A673 (cell line): ENCODE measurements at places on chromosomes 4 and X. TPM values are rescaled to one million over a fixed set of nuclear protein-coding genes. Genes with fewer than 3 reads are reported as not detected.

RNF175 gene
- total RNA-seq = 6.8 and 9.0 TPM in 2 replicates

AFF2 gene
- not detected in 2 replicates for total RNA-seq

PSAPL1 gene
- not detected in 2 replicates for total RNA-seq

CT45A2 gene
- total RNA-seq = not detected in 2 replicates

TBC1D1 gene
- 42.6 and 54.0 TPM in 2 replicates for total RNA-seq

TRMT10A gene
- 2.4 and 4.6 TPM in 2 replicates for total RNA-seq

GRCh38 chr4:47774079-47774478 lies 63.8 kb downstream of the CORIN start:
- no peaks in the 10 kb centered on the region for H3K27me3 ChIP-seq
- no peak overlapping the region for H3K27ac ChIP-seq
- H3K4me1 ChIP-seq = no peaks in the 10 kb centered on the region
- H3K4me3 ChIP-seq = no peak overlapping the region

DNA sequence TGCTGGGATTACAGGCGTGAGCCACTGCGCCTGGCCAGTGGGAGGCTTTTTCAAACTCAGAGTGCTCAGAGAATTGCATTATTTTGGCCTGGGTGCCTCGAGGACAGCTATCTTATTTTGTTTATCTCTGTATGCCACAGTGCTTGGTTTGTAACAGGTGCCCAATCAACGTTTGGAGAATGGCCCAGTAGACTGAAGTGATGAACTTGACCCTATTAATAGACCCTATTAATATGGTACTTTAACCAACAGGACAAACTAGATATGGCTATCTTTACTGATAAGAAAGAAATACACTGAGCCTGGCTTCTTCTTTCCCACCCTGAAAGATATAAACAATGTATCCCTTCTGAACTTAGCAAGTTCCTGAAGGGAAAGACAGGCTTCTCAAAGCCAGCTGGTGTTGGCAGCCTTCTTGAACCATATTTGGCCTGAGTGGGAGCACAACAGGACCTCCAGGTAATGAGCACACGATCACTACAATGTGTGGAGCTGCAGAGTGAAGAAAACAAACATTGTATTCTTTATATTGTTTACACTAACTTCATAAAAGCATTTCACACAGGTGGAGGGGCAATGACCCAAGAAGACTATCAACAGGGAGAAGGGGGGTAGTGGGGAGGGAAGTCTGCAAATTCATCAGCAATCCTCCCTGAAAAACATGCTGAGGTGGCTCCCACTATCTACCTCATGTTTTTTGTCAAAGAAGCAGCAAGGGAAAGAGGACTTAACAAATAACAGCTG lies 41.7 kb downstream of the PRPS1 start:
- H3K4me1 ChIP-seq = peaks cover 19% of the 10 kb centered on the region
- H3K4me3 ChIP-seq = no peak overlapping the region
- DNase-seq = no peak
- H3K36me3 ChIP-seq = no peaks in the 10 kb centered on the region
- H3K27ac ChIP-seq = no peak overlapping the region

DNA sequence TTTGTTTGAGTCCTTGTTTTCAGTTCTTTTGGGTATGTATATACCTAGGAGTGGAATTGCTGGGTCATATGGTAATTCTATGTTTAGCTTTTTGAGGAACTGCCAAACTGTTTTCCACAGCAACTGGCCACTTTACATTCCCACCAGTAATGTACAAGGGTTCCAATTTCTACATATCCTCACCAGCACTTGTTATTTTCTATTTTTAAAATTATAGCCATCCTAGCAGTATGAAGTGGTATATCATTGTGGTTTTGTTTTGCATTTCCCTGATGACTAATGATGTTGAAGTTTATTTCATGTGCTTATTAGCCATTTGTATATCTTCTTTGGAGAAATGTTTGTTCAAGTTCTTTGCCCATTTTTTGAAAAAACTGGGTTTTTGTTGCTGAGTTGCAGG lies 39.6 kb downstream of the TMEM164 start:
- no peak overlapping the region for H3K4me3 ChIP-seq
- H3K4me1 ChIP-seq = peaks cover 4% of the 10 kb centered on the region
- H3K27me3 ChIP-seq = no peaks in the 10 kb centered on the region

- no peak for DNase-seq
- H3K27me3 ChIP-seq = peaks cover 5% of the 10 kb centered on the region
- H3K4me1 ChIP-seq = no peaks in the 10 kb centered on the region
Observed at GRCh38 chrX:103540145-103540544, 20.9 kb upstream of the RAB40A start.

DNA sequence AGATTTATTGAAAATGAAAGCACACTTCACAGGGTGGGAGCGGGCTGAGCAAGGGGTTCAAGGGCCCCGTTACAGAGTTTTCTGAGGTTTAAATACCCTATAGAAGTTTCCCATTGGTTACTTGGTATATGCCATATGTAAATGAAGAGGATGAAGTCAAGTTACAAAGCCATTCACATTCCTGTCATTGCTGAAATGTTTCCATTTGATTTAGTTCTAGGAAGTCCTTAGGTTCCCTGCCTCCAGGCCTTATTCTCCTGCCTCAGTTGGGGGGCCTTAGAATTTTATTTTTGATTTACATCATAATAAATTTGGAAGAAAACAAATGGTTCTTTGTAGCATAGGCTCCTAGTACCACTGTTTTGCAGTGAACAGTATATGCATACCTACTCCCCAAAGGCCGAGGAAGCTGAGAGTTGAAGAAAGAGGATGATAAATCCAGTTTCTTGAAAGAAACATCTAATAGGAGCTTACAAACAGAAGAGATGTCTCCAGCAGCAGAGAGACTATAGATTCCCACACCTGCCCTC lies 31.8 kb downstream of the SERTM2 start:
- no peak for DNase-seq
- no peak overlapping the region for H3K27ac ChIP-seq
- no peak overlapping the region for H3K4me3 ChIP-seq
- no peaks in the 10 kb centered on the region for H3K36me3 ChIP-seq
- H3K27me3 ChIP-seq = no peaks in the 10 kb centered on the region

- H3K27ac ChIP-seq = no peak overlapping the region
- no peaks in the 10 kb centered on the region for H3K36me3 ChIP-seq
- H3K4me3 ChIP-seq = no peak overlapping the region
- no peak for DNase-seq
Observed at GRCh38 chrX:153882086-153882498, 3.9 kb downstream of the L1CAM start.

DNA sequence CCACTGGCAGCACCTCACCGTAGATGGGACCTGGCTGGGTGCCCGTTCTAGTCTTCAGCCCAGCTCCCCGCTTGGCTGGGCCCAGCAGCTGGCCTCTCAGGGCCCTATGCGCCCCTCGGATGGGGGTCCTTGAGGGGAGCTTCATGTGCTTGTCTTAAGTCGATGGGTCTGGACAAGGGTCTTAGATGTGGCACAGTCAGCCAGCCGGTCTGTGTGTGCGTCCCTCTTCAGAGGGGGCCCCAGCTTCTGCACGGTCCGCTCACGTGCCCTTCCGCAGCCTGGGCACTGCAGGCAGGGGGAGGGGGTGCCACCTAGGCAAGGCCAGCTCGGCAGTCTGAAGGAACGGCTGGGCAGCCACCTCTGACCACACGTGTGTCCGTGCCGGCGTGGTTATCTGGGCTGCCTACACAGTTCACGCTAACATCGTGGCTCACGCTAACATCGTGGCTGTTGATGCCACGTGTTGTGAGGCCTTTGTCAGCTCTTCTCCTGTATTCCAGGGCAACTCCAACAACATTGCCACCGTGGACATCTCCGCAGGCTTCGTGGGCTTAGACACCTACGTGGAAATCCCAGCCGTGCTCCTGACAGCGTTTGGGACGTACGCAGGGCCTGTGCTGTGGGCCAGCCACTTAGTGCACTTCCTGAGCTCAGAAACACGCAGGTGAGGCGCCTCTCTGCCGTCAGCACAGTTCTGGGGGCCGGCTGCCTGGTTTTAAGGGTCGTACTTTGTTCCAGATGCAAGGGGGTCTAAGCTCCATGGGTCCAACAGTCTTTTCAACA lies 34.5 kb downstream of the PIGG start:
- DNase-seq = no peak
- no peaks in the 10 kb centered on the region for H3K27me3 ChIP-seq
- H3K4me3 ChIP-seq = no peak overlapping the region
- no peak overlapping the region for H3K27ac ChIP-seq

DNA sequence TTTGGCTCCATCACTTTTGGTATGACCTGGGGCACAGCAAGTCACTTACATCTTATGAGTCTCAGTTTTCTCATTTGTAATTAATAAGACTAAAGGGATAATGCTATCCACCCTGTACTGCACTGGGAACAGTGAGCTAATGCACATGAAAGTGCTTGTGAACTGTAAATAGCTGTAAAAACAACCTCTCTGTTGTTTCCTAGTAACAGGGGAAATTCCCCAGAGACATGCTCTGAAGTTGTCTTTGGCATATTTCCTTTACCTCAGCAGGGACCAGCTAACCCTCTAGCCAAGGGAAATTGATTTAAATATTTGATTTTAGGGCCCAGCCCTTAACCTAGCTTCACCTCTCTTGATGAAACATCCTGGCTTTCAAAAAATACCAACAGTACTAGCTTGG lies 6.1 kb upstream of the CYSLTR1 start:
- H3K4me1 ChIP-seq = no peaks in the 10 kb centered on the region
- H3K27ac ChIP-seq = no peak overlapping the region
- H3K27me3 ChIP-seq = no peaks in the 10 kb centered on the region
- no peak overlapping the region for H3K4me3 ChIP-seq

DNA sequence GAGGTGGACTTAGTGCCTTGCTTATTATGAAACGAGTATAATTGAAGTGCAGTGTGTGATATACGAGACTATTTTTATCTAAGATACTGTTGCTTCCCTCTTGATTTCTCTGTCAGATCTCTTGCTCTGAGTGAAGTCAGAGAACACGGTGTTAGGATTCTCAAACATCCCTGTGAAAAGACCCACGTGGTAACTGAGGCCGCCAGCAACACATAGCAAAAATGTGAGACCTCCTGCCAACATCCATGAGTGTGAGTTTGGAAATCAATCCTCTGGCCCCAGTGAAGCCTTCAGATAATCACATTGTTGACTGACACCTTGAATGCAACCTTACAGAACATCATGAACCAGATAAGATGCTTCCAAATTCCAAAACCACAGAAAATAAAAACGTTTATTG lies 954.4 kb downstream of the FAT4 start:
- H3K27me3 ChIP-seq = no peaks in the 10 kb centered on the region
- no peak for DNase-seq
- H3K27ac ChIP-seq = no peak overlapping the region
- H3K36me3 ChIP-seq = no peaks in the 10 kb centered on the region

DNA sequence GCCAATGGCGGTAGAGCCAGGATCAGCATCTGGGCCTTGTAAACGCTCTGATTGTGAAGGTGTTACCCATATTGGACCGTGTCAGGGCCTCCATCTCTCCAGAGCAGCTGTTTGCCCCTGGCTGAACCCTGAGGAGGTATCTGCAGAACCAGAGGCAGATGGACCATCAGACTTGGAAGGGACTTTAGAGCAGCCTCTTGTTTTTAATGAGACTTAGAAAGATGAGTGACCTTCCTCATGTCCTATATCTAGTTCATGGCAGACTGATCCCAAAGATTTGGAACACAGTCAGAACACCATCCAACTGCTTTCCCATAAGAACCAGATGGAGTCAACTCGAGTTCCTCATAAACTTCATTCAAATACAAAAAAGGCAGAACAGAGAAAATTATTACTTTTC lies 135.1 kb upstream of the MSX1 start:
- no peak overlapping the region for H3K27ac ChIP-seq
- no peak for DNase-seq
- H3K36me3 ChIP-seq = no peaks in the 10 kb centered on the region
- no peaks in the 10 kb centered on the region for H3K27me3 ChIP-seq
- H3K4me1 ChIP-seq = peaks cover 1% of the 10 kb centered on the region
- no peak overlapping the region for H3K4me3 ChIP-seq

- no peak overlapping the region for H3K4me3 ChIP-seq
- no peak overlapping the region for H3K27ac ChIP-seq
- H3K4me1 ChIP-seq = no peaks in the 10 kb centered on the region
- peak; percentile 69 for DNase-seq
- H3K27me3 ChIP-seq = no peaks in the 10 kb centered on the region
- peaks cover 5% of the 10 kb centered on the region for H3K36me3 ChIP-seq
Observed at GRCh38 chrX:153708415-153708814, 15.8 kb downstream of the BCAP31 start.

DNA sequence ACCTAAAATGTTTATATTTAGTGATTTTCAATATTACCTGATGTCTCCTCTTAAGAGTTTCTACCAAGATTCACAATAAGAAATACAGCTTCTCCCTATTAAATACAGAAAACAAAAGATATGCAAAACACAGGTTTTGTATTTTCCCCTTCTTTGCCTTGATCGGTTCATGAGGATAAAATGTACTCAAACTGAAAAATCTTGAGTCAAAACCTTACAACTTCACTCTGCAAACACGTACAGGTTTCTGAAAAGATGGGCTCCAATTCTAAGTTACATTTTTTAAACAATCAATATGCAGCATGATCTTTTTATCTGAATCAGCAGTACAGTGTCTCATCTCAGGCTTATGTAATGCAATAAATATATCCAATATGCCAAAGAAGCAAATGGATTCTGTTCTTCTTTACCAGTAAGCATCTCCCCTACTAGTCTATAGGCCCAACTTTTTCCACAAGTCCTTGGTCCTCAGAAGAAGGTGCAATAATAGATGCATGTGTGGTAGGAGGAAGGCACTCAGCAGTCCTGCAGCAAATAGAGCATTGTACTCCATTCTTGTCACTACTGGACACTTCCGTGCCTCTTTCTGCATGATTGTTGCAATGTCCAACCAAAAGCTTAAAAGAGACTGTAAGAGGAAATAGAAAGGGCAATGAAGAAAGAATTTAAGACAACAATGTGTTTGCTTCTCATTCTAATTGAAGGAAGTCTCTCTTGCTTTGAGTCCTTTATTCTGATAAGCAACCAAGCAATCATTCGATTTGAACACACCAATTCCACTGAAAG lies 3.2 kb downstream of the MAPK10 start:
- H3K27me3 ChIP-seq = no peaks in the 10 kb centered on the region
- H3K36me3 ChIP-seq = no peaks in the 10 kb centered on the region
- no peaks in the 10 kb centered on the region for H3K4me1 ChIP-seq
- DNase-seq = no peak
- no peak overlapping the region for H3K27ac ChIP-seq

- H3K27ac ChIP-seq = no peak overlapping the region
- H3K36me3 ChIP-seq = no peaks in the 10 kb centered on the region
- H3K4me3 ChIP-seq = no peak overlapping the region
- no peaks in the 10 kb centered on the region for H3K4me1 ChIP-seq
- no peaks in the 10 kb centered on the region for H3K27me3 ChIP-seq
Observed at GRCh38 chrX:97119474-97120109, 235.9 kb downstream of the RPA4 start.

DNA sequence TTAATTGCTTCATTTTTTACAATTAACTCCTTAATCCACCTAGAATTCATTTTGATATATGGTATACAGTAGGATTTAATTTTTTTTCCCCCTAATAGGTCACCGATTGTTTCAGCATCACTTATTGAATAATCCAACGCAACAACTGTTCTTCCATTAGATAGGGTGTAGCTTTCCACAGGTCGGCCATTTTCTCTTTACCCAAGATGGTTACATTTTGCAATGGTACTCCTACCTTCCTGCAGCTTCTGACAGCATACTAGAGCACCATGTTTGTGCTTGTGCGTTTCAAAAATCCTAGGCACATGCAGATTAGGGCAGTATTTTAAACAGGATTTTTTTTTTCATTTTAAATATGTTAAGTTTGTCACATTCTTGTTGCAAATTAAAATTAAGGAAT lies 2.3 kb downstream of the LINC00632 start:
- H3K4me3 ChIP-seq = no peak overlapping the region
- DNase-seq = no peak
- peaks cover 3% of the 10 kb centered on the region for H3K27me3 ChIP-seq
- H3K27ac ChIP-seq = no peak overlapping the region
- H3K36me3 ChIP-seq = no peaks in the 10 kb centered on the region
- peaks cover 3% of the 10 kb centered on the region for H3K4me1 ChIP-seq

- H3K27ac ChIP-seq = no peak overlapping the region
- H3K4me1 ChIP-seq = no peaks in the 10 kb centered on the region
- H3K36me3 ChIP-seq = no peaks in the 10 kb centered on the region
- no peak overlapping the region for H3K4me3 ChIP-seq
Observed at GRCh38 chrX:10230222-10230621, 73.4 kb downstream of the CLCN4 start.
